Foreskin keratinocyte (primary cell): ENCODE measurements at places on chromosomes 7 and 10. TPM values are rescaled to one million over a fixed set of nuclear protein-coding genes. Genes with fewer than 3 reads are reported as not detected.

CFAP69 gene
- 0.28 and 0.95 TPM in 2 replicates for total RNA-seq

BTRC gene
- 9.8 and 12.6 TPM in 2 replicates for total RNA-seq

ANXA8L1 gene
- 176 and 351 TPM in 2 replicates for total RNA-seq

C7orf57 gene
- 0.28 and 0.44 TPM in 2 replicates for total RNA-seq

CHAT gene
- total RNA-seq: not detected in 2 replicates

BMPER gene
- 0.20 and 0.25 TPM in 2 replicates for total RNA-seq

HEPACAM2 gene
- not detected in 2 replicates for total RNA-seq
